Fibroblast of upper back skin (primary cell): ENCODE measurements at places on chromosomes 3 and 15.

GRCh38 chr15:21260966-21261395, 179.3 kb downstream of the POTEB3 start:
- no peak for DNase-seq

GRCh38 chr15:73605759-73606436, 27.3 kb downstream of the NPTN start:
- DNase-seq = no peak

GRCh38 chr15:66753687-66754377, 51.8 kb downstream of the SMAD6 start:
- no peak for DNase-seq

- peak; percentile 62 for DNase-seq
Observed at GRCh38 chr15:77440378-77440999, 19.8 kb downstream of the HMG20A start.

DNA sequence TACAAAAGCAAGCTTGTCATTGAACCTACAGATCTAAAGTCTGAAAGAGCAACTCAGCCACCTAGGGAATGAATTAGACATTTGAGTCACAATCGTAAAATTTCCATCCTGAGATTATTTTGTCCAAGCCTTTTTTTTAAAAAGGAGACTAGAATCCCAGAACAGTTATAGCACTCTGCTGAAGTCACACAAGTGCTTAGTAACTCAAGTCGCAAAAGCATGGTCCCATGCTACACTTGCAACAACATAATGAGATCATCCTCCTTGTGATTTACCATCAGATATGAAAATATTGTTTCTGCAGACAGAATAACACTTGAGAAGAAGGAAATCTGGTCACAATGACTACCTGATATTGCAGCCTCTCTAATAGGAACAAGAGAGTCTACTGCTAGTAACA, 106.7 kb downstream of the ZIC4 start:
- no peak for DNase-seq
